GM10248 (cell line): ENCODE measurements at places on chromosomes 6 and 20.

DNA sequence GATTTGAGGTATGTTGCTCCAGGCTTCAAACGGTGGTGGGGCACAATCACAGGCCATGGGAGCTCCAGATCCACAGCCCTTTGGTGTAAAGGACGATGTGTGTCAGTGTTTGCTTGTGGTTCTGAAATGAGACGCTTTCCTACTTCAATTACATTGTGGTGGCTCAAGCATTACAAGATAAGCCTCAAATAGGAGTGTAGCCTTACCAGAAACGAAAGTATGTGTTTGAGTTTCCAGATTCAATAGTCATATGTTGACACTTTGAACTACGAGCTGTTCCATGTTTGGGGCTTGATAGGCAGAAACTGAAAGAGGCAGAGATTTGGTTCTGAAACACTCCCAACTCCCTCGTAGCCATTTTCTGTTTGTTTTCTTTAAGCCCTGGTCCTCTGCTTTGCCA is 187.1 kb downstream of the MYLK4 start:
- peak; percentile 59 for DNase-seq

DNA sequence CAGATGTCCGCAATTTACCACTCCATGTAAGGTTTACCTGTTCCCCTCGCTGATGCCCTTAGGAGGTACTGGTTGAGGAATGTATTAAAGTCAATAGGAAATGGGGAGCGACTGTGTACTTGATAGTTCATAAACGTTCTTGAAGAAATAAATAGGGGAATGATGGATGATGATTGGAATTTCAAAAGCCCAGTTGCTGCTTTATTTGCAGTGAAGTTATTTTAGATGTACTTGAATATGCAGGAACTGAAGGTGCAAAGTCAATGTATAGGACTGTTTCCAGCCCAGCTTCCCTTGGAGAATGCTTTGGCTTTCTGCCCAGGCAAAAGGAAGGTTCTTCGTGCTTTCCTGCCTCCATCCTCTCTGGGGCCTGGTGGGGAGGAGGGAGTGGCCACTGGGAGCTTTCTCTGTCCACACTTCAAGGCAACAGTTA is 19.8 kb downstream of the ADGRF5 start:
- no peak for DNase-seq

DNA sequence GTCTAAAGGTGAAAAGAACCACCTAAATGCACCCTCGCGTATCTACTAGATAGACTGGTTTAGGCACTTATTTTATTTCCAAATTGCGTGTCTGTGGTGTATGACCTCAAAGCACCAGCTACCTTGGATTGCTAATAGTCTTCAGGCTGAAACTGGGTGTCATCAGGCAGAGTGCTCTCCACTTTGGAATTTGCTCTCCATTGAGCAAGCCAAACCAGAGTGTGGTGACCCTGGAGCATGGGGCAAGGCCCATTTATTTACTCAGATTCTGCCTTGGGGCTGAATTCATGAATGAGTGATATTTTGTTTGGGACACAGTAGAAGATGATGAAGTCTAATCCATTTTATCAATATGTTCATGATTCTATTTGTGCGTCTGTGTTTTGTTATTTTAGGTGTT is 812.8 kb upstream of the SLC35B3 start:
- DNase-seq = no peak

- peak; percentile 59 for DNase-seq
Measured at GRCh38 chr6:17584241-17584803, 15.8 kb upstream of the FAM8A1 start.

DNA sequence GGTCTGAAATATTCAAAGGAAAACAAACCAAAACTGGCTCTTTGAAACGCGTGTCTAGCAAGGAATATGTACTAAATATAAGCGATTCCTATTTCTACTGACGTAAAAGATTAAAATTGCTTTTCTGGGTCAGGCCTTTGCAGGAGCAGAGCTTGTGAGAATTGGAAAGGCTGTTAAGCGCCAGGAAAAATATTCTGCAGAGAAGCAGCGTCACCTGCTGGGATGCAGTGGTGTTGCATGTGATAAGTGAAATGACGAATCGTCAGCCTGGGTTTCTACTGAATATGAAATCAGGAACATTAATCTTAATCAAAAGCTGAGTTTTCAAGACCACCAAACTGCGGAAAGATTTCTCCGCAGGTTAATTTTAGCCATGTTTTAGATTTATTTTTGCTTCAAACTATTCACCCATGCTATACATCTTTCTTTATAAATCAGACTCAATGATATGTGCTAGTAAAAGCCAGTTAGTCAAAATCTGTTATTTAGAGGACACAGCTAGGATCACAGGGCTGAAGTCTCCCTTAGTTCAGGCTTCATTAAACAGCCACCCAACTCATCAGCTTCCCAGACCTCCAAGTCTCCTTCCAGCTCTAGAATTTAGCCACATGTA is 67.4 kb downstream of the ALDH8A1 start:
- DNase-seq = peak; percentile 53

DNA sequence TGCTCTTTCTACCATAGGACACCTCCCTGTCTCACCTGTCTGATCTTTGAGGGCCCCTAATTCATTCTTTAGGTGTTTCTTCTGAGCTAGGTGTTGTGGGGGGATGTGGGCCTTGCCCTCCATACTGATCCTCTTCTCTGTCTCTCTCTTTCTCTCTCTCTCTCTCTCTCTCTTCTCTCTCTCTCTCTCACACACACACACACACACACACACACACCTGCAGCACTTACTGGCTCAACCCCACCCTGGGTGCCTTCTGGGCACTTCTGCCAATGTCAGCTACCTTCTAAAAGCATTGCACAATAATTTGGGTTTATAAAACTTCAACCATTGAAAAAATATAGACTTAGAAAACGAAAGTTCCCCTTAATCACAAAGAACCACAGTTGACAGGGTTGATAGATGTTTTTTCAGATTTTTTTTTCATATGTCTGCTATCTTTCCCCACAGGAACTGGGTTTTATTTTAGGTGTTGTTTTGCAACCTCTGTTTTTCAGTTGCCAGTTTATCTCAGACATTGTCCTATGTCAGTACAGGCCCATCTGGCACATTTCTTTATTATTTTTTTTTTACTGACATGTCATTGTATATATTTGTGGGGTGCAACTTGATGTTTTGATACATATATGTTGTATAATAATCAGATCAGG is 28.1 kb downstream of the PKIG start:
- no peak for DNase-seq

DNA sequence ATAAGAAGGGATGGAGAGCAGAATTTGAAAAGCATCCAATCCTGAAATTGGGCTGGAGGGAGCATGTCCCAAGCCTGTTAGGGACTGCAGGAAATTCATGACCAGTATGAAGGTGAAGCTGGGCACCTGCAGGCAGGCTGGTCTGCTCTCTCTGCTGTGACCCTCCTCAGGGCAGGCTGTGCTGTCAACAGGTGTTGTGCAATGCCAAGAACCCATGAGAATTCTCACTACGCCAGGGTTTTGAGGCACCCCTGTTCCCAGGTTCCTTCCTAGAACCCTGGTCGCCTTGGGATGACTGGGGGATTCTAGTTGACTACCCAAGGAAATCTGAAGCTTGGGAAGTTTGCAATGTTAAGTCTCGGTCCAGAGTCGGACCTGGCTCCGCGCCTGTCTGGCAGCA is 13.3 kb upstream of the MAS1L start:
- no peak for DNase-seq

GRCh38 chr6:110509617-110510241 is 33.3 kb upstream of the SLC22A16 start:
- DNase-seq = no peak

DNA sequence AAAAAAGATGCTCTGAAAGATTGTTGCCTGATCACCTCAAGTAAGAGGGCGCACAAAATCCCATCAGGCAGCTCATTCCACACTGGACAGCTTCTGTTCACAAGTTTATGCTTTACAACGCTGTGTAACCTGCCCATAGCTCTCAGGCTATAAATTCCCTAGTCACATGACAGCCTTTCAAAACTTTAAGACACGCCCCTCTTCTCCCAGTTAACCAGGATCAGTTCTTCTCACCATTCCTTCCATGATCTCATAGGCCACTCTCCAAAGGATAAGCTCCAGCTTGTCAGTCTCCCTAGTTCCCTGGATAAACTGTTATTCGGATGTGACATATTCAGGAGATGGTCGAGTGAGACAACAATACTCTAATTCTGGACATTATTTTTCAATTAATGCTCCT is 15.0 kb downstream of the ADNP start:
- no peak for DNase-seq

- peak; percentile 24 for DNase-seq
Measured at GRCh38 chr6:29763491-29764289, 40.5 kb downstream of the HLA-F start.

DNA sequence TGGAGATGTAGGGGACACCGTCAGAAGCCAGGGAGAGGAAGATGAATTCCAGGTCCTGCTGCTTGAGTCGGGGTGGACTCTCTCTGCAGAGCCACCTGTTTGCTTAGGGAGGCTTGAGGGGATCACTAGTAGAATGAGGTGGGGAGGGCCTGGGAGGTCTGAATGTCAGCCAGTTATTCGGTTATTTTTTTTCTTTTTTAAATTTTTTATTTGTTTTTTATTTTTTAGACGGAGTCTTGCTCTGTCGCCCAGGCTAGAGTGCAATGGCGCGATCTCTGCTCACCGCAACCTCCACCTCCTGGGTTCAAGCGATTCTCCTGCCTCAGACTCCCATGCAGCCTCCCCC is 8.4 kb downstream of the TEAD3 start:
- DNase-seq = no peak

DNA sequence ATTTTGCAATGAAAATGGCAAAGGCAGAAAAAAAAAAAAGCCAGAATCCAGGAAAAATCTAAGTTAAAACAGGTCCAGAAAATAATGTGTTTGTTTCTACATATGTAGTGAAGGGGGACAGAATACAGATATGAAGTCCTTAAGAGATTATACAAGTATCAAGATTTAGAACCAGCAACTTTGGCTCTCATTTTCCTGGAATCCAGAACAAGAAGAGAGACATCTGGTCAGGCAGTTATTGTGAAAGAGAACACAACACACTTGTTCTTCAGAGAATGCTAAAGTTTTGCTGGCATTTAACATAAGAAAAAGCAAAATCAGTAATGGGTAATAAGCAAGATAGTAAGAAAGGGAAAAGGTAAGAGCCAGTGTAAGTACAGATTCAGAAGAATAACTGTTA is 21.1 kb downstream of the BAG2 start:
- no peak for DNase-seq

DNA sequence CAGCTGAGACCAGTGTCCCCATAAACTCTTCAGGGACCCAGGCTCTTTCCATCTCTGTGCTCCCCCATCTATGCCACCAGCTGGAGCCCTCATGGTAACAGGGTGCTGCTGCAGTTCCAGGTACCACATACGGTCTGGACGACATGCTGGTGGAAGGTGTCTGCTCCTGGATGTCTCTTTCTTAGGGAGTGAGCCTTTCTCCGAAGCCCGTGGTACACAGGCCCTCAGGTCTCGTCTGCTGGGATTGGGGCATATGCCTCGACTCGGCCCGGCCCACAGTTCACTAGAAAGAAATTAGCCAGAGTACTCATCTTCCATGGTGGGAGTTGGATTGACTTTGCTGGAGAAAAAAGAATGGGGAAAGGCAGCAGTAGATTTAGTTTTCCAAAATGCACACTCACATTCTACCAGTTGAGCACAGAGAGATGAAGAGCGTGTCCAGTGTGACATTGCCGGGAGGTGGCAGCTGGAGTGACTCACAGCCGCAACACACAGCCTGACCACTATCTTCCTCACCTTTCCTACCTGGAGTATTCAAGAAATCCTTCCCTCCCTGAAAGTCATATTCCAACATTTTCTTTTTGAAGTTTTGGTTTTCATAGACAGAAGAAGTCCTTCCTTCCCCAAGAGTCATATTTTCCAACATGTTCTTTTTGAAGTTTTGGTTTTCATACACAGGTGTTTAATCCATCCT is 18.6 kb upstream of the SPO11 start:
- no peak for DNase-seq

DNA sequence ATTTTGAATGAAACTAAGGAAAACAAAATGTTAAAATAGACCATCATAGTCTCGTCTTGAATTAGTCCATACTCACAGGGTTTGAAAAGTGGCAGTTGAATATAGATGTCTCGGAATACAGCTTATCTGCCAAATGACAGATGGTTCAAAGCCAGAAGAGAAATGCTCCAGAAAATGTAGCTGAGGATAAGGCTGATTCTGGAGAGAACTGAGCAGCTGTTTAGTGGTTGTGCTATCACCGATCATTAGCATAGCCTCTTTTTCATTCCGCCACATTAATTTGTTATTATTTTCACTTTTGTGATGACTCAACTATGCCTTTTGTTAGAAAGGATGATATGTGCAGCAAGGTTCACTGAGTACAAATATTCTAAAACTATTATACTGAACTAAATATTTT is 390.2 kb upstream of the MAN1A1 start:
- no peak for DNase-seq

GRCh38 chr6:90544081-90544480 is 42.8 kb downstream of the MAP3K7 start:
- DNase-seq = no peak

GRCh38 chr6:138989098-138989983 is 1.3 kb upstream of the REPS1 start:
- DNase-seq = no peak

DNA sequence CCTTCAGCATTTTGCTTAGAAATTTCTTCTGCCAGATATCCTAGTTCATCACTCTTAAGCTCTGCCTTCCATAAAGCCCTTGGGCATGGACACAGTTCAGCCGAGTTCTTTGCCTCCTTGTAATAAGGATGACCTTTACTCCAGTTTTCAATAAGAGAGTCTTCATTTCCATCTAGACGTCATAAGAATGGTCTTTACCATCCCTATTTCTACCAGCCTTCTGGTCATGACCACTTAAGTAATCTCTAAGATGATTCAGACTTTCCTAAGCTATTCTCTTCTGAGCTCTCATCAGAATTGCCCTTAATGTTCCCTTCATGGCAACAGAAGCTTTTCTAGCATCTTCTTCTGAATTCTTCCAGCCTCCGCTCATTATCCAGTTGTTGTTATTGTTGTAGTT is 126.1 kb downstream of the TFAP2C start:
- no peak for DNase-seq

DNA sequence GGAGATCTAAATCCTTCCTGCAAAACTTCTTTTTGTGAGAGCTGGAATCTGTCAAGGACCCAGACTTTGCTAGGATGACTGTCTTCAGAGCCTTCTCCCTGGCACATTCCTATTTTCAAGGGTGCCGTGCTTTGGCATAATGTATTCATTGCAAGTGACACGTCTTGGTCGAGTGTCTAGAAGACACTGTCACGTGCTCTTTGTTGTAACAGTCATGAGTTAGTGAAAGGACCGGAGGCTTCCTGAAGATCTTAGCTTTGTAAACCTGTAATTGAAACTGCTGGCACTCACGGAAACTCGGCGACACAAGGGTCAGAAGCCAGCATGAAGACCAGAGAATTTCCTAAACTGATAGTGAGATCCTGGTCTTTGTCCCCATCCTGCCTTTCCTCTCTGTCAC is 19.7 kb upstream of the TAGAP start:
- no peak for DNase-seq

GRCh38 chr6:145699462-145699861 is 35.9 kb downstream of the EPM2A start:
- no peak for DNase-seq
